ENCODE measurements at places on chromosomes 4 and X. TPM values are rescaled to one million over a fixed set of nuclear protein-coding genes. Genes with fewer than 3 reads are reported as not detected.

The RAP1GDS1 gene
- total RNA-seq = 102 TPM

The ZMAT1 gene
- total RNA-seq = 4.0 TPM

The BTC gene
- total RNA-seq = 0.13 TPM

The H2BW2 gene
- not detected for total RNA-seq

The PCDH7 gene
- total RNA-seq = 39.3 TPM

The DCAF8L2 gene
- total RNA-seq = 0.07 TPM

The ADH6 gene
- not detected for total RNA-seq

The TCEAL6 gene
- not detected for total RNA-seq

The FAM241A gene
- total RNA-seq = 36.8 TPM

The KLF3 gene
- total RNA-seq = 45.2 TPM

The GRK4 gene
- total RNA-seq = 4.6 TPM

The PAPSS1 gene
- 97.6 TPM for total RNA-seq

The LUZP4 gene
- total RNA-seq = not detected

The MSANTD1 gene
- total RNA-seq = 0.36 TPM

The CTAG1A gene
- not detected for total RNA-seq

The PDE6B gene
- 1.1 TPM for total RNA-seq

The BMX gene
- 157 TPM for total RNA-seq

Measured in thoracic aorta endothelial cell (primary cell).